Glomerular endothelial cell (primary cell): ENCODE measurements at places on chromosomes 12 and 14.

GRCh38 chr12:57099047-57099714 lies 10.3 kb downstream of the NAB2 start:
- DNase-seq: no peak

GRCh38 chr12:79366374-79366773 lies 324.4 kb downstream of the PAWR start:
- no peak for DNase-seq

DNA sequence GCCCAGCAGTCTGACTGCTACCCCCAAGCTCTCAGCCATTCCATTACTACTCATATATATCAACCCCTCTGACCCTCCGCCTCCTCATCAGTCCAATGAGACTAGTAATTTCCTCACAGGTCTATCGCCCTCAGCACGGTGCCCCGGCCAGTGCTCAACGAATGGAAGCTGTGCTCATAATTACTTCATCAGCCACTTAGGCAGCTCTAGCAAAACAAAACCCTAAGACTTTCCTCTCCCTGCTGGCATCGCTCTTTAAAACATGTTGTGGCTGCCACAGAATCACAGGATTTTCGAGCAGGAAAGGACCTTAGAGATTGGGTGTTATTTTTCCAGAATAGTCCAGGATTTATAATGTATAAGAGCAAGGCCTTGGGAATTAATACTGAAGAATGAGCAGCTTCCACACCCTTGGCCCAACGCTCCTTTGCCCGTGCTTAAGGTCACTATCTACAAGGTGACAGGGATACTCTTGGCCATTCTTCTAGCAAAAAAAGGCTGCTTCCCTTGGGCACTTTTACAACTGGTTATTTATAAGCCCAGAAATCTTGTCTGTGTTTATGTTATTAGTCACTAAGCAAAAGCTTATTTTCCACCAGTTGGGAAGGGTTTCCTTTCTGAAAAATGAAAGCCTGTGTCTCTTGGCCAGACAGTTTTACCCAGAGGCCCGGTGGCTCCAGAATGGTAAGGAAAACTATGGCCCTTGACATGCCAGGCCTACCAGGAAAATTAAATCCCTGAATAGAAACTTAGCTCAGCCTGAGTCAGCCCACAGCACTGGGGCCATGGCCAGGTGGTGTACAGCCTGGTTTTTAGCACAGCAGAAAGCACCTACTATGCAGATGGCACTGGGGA lies 47.9 kb downstream of the NUAK1 start:
- DNase-seq: no peak

- no peak for DNase-seq
Measured at GRCh38 chr12:70756791-70757190, 119.6 kb upstream of the PTPRB start.

DNA sequence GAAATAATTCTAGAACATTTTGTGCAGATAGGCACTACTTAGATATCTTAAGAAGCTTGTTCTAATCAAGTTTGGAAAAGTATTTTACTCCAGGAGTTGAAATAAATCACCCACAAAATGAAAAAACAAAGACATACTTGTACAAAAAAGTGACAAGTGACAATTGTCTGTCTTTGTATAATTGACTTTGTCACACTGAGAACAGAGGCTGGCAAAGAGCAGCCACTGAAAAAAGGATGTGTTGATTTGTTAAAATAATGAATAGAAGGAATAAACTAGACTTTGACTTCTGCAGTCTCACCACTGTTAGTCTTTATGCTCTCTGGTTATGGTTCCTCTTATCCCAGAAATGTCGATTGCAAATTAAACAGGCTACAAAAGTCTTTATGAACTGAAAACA lies 77.6 kb downstream of the PTPRR start:
- DNase-seq: no peak

DNA sequence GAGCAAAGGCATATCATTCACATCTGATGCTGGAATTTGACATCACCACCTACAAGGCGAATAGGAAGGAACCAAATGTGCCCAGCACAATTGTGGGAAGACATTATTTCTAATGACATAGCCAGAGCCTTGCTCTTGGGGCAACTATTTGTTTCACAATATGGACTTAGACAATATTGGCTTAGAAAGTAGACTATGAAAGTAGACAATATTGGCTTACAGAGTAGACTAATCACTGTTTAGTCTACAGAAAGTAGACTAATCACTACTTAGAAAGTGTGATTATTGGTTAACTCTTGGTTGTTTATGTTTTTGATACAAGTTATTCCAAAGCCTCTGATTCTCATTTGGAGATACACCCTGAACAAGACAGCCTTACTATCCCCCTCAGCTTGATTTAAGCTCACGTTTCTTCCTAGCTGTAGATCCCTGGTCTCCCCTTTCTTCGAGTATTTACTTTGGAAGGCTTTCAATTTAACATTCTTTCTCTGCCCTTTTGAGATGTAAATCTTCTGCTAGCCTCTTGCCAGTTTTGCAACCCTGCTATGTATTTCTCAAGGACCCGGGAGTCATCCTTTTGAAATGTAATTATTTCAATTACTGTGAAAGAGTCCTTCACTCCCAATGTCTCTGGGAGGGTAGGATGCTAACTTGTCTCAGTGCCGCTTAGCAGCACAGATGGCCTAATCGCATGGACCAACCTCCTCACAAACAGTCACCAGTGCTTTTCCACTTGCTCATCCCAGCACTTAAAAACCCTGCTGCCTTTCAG lies 843.2 kb downstream of the GALC start:
- no peak for DNase-seq

DNA sequence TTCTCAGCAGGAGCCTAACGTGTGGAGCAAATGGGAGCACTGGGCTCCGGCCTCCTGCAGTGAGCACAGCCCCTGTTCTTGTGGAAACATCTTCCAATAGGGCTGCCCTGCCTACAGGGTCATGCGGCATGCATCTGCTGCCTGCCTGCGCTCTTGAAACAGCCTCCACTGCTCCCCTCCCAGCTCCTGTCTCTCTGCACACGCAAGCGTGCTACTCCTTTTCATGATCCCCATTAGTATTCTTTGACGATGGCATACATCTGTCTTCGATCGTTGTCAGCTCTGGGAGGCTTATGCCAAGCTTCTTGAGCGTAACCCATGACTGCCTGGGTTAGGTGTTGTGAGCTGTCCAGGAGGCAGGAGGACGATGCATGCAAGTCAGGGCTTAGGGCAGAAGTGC lies 23.1 kb downstream of the NTF3 start:
- DNase-seq: no peak

DNA sequence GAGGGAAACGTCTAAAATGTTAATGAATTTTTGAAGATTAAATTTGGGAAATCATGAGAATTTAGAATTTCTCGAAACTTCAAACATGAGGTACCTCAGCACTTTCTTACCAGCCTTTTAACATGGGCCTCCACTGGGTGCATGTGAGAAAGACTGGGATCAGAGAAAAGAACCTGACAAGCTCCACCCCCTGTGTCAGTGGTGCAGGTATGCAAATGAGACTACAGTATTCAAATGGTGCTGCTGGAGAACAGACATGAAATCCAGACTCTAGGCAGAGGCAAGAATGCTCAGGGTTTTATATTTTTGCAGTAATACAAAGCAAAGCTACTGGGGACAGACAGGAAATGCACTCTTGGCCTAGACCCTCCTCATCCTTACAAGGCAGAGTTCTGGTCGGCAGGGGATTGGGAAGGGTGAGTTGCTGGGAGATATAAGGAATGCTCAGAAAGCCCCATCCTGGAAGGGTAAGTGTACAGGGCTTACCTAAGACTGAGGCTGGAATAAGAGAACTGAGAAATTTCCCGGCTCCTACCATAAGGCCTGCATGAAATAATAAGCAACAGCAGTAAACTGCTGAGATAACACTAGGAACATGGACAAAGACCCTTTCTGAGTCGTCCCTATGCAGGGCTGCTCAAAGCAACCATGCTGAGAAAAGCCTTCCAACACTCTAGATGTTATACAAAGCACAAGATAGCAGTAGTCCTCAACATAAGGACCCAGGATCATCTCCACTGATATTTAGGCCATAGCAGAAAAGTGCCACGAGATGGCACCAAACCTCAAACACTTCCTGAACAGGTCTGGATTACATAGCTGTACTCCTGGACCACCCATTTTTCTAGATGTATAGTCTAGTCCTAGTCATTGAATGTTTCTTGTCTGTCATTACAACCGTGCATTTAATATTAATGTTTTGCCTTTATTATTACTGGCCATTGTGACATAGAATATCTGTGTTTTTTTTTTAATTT lies 260.8 kb downstream of the RASSF9 start:
- peak; percentile 72 for DNase-seq

GRCh38 chr12:77949943-77950342 lies 119.2 kb downstream of the NAV3 start:
- DNase-seq: no peak

GRCh38 chr12:66013224-66013623 lies 117.3 kb downstream of the LLPH start:
- no peak for DNase-seq

GRCh38 chr14:105879503-105879866 lies 353.1 kb downstream of the TMEM121 start:
- no peak for DNase-seq

GRCh38 chr12:3061059-3061458 lies 16.1 kb upstream of the TSPAN9 start:
- DNase-seq: no peak

DNA sequence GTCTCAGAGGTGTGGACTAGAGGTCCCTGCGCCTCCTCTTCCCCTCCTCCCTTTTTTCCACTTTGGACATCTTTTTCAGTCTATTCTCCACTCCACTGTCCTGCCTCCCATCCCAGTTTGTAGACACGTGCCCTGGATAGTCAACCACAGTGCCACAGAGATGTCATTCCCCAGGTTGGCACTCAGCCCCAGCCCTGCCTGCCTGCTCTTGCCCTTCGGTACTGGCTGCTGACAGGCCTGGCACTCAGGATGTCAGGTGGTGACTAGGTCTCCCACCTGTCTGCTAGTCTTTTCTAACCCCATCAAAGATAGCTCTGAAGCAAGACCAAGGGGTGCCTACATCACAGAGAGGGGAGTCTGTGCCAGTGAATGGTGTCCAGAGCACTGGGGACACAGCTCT lies 15.8 kb downstream of the KRT71 start:
- DNase-seq: no peak

DNA sequence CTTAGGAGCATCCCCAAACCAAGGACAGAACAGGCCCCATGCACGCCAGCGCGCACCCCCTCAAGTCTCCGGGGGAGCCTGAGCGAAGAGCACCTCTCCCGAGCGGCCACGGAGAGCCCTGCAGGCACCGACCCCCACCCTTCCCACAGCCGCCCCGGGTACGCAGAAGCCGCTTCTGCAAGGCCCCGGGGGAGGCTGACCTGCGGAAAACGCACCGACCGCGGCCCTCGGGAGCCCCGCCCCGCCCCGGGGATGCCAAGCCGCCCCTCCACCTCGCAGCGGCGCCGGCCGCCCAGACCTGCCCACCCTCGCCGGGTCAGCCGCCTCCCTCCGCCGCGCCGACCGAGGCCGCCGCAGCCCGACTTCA lies 385 bp downstream of the CAPRIN2 start:
- DNase-seq: no peak

- DNase-seq: no peak
Measured at GRCh38 chr12:57127101-57127725, 1.1 kb upstream of the LRP1 start.
